NAMALWA (cell line): ENCODE measurements at places on chromosomes 3 and 15.
A peak's percentile ranks its signal among the peaks of the same experiment; 100 is the strongest.

DNA sequence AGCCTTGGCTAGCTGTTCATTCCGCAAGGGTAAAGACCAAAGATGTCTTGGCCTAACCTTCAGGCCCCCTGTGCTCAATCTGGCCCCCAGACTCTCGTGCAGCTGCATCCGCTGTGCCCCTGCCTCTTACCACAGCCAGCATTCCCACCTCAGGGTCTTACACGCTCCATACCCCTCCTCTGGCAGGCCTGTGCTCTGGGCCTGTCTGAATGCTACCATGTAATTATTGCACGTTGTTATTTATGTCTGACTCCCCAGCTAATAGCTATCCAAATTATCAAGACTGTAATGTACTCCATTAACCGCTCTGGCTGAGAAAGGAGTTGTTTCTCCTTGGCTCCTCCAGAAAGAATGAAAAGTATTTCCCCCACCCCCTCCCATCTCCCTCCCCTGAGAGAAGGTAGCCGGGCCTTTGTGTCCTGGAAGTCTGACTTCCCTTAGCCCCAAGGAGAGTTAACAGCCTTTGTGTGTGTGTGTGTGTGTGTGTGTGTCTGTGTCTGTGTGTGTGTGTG is 54.5 kb upstream of the UBE2E1 start:
- DNase-seq, result no peak

DNA sequence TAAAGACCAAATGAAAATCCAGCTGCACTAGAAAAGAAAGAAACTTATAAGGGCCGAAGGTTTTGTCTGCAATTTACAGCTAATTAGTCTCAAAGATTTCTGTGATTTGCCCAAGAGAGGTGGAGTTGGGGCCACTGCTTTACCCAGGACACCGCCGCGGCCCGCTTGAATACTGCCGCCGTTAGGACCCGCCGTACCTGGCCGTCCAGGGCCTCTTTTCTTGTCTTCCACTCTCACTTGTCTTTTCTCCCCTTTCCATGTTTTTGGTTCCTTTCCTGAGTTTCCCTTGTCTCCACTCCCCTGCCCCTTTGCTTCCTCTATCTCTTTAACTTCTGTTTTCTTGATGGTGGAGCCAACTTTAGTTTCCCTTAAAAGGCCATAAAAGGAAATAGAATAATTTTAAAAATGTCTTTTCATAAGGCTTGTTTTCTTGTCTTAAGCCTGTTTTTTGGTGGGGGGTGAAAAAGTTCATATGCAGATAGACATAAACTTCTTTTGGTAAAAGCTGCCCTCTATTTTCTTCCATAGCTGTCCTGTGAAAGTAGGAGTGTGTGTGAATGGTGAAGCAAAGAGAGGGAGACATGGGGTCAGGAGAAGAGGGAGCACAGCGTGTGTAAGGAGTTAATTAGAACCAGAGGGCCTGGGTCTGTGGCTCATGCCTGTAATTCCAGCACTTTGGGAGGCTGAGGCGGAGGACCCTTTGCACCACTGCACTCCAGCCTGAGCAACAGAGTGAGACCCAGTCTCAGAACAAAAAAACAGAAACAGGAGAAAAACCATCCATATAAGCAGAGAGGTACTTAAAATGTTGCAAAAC is 16.0 kb upstream of the CCNL1 start:
- peak; percentile 37 for DNase-seq

GRCh38 chr3:123637131-123637530 is 52.3 kb upstream of the HACD2 start:
- DNase-seq, result no peak

- DNase-seq, result no peak
These were observed 20.1 kb downstream of the CRYBG3 start for GRCh38 chr3:97841956-97842355.

DNA sequence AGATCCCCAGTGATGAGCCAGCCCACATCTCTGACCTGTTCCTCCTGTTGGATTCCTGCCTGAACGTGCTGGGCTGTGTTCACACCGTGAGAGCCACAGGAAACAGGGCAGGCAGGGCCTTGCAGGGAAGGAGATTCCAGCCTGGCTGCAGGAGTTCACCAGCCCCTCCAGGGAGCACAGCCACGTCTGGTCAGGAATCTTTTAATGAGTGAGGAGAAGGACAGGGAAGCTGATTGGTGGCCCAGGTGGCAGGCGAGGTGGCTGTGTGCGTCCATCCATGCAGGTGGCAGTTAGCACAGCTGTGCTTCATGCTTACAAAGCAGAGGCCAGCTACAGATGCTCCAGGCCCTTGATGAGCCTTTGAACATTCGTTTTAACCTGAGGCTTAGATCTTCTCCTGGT is 10.5 kb downstream of the LRRK1 start:
- DNase-seq, result peak; percentile 85

DNA sequence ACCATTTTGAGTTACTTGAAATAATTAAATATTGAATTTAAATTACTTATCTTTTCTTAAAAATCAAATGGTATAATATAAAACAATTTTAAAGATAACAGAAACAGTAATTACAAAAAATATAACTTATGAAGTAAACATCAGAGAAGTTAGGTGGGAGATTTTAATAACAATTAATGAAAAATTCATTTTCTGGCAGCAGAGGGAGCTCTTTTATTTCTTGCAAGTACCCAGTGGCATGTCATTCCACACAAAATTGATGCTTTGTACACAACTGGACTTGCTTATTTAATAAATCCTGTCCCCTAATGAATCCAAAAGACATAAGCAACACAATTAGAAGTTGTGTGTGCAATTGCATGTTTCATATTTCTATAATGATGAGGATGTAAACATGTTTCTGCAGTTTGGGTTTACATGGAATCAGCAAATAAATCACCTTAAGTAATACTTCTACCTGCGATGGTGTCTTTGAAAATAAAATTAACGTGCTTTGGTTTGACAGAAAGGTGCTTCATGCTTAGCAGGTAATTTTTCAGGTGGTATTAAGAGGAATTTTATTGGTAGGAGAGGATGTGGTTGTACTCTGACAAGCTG is 861.3 kb downstream of the ZPLD1 start:
- DNase-seq, result peak; percentile 43

DNA sequence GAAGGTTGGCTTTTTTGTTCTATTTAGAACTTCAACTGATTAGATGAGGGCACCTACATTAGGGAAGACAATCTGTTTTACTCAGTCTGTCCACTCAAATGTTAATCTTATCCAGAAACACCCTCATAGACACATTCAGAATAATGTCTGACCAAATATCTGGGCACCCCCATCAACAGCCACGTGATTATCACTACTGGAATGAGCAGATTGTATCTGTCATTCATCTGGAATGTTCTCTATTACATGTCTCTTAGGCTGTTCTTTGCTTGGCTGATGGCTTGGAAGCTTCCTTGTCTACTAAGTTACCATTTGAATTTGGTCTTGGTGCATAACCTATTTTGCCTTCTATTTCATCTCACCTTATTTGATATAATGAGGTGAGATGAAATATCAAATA is 15.7 kb upstream of the LRRC58 start:
- no peak for DNase-seq
